ENCODE measurements at places on chromosomes 4 and X.

DNA sequence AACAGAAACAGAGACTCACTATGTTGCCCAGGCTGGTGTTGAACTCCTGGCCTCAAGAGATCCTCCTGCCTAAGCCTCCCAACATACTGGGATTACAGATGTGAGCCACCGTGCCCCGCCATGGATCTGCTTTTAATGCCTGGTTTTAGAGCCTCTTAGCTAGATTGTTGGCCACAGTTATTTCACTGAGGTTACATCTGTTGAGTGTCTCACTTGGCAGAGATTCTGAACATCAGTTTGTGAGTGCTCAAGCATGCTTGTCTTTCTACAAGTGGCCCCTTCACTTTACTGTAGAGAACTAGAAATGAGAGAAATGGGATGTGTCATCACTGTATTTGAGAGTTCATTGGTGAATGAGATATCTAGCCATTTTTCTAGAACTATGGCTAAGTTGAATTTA lies 218.5 kb downstream of the APBB2 start:
- DNase-seq = no peak

DNA sequence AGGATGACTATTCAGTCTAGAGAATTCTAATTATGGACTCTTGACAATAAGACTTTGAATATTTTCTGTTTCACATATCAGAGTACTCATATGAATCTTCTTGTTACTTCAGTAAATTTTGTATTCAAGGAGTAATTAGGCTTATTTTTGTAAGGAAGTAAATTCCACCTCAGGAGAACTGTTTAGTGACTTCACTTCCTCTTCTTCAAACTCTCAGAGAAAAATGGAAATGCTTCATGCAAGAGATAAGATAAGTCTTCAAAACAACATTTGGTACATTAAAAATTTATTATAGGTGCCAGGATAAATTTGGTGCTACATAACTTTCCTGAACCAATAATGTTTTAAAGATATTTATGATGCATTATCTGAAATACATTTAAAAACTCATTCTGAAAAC lies 1421.9 kb downstream of the PCDH7 start:
- no peak for DNase-seq

GRCh38 chr4:61332693-61333092 lies 132.6 kb downstream of the ADGRL3 start:
- DNase-seq = no peak

DNA sequence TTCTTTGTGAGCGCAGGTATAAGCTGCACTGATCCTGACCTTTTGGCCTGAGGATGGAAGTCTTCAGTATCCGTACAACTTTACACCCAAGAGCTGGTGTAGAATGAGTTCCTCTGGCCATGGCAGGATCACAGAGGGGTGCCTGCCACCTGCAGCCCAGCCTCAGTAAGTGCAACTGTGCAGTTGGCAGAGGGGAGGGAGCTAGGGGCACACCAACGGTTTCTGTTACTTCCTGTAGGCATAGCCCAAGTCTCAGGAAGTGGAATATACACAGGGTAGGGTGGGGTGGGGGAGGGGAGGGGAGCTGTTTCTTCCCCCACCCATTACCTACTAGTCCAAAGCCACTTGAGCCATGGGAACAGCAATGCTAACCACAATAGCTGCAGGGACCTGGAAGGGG lies 85.4 kb upstream of the GBA3 start:
- peak; percentile 11 for DNase-seq

DNA sequence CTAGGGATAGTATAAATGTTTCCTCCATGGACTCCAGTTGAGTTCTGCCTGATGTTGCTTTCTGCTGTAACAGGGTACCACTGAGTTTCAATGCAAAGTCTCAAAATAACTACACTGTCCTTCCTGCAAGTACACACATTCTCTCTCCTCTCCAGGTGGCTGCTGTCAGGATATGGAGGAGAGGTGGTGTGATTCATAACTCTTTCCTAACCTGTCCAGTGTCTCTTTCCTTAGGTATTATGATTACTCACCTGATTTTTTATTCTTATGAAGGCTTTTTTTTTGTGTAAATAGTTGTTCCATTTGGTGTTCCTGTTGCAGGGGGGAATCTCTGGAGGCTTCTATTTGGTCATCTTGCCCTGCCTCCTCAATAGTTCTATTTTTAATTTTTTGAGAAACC lies 39.8 kb upstream of the POF1B start:
- DNase-seq = no peak

GRCh38 chr4:4333265-4333706 lies 43.2 kb downstream of the ZBTB49 start:
- DNase-seq = no peak

GRCh38 chr4:180926277-180926676 lies 1316.9 kb upstream of the TENM3 start:
- no peak for DNase-seq

All from stimulated activated CD8-positive, alpha-beta memory T cell treated with anti-CD3 and anti-CD28 coated beads, Interleukin-4, amount 100 ng/mL, for 24 hours (primary cell).